SJCRH30 (cell line): ENCODE measurements at places on chromosomes 1 and 21. TPM values are rescaled to one million over a fixed set of nuclear protein-coding genes. Genes with fewer than 3 reads are reported as not detected.

GRCh38 chr1:207977876-207978275, 67.0 kb upstream of the CD34 start:
- no peak for DNase-seq

DNA sequence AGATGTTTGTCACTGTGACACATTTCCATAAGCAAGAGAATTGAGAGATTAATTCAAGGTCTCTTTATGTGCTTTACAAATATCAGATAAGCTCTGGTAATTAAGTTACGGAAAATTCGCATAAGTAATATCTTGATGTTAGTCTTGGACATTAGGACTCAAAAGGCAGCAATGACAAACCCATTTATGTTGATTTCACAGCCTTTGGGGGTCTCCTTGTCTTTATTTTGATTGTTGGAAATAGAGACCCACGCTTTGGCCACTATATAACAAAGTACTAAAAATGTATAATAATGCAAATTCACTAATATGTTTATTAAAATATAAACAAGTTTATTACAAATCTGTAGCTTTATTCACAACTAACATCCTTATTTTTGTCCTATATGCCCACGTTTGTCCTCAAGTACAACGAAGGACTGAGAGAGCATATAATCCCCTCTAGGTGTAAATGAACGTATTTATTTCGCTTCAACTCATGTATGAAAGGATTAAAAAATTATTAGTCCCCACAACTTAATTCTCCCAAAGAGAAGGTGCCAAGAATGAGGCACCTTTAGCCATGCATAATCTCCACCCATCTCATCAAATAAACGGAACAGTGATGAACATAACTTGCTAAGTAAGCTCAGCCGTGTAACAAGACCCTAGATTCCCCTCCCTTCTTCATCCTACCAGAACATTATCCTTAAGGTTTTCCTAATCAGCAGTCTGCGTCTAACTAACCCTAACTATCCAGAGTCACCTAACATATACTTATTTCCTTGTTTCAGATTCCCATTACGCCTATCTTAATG, 1.6 kb upstream of the LAMC1 start:
- no peak for DNase-seq

Gene IL19
- not detected in 2 replicates for total RNA-seq

DNA sequence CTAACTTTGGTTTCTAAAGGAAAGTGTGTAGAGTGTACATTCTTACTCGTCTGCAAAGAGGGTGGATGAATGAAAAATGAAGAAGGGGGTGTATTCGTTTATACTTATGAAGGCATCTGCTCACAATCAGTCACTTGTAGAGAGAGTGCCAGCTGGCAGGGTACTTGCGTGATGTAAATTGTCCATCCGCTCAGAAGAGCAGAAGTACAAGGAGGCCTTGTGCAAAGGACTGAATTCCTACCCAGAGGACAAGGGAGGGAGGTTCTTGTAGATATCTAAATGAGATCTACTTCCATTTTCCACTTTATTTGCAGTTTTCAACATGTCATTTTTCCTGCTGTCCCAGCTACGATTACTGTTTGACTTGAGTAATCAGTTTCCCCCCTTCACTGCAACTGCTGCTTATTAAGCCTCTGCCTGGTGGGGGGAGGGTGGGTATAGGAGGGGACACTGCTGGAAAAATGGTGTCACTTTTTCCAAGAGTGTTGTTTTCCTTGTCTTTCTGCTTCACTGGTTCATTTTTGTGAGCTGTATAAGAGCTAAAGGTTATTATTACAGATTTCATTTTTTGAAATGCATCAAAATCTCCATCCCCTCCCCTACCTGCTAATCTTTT, 67.3 kb downstream of the LAMC1 start:
- peak; percentile 14 for DNase-seq

Gene AMY1C
- 0.10 TPM in 1 of 2 replicates, not detected in the other for total RNA-seq

DNA sequence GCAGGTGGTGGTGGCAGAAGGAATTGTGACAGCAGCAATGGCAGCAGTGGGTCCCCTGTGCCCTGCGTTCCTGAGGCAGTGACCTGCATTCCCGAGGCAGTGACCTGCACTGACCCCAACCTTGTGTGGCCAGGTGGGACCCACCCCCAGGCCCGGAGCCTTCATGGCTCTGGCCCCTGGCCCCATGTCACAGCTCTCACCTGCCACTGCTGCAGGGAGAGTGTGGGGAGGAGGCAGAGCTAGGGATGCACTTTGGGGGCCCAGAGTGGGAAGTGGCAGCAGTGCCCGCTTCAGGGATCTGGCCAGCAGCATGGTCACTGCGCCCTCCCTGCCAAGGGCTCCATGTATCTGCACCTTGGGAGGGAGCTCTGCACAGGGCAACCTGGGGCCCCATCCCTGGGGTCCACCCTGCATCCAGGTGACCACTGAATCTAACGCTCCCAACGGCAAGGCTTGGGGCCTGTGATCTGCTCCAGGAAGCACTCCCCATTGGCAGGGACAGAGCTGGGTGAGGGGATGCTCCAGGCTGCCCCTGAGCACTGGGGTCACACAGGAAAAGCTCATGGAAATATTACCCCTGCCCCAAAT, 618.6 kb downstream of the RWDD3 start:
- no peak for DNase-seq

Gene PDXK
- 41.5 and 46.4 TPM in 2 replicates for total RNA-seq

Gene GPR37L1
- total RNA-seq = 0.02 TPM in 1 of 2 replicates, not detected in the other

Gene OR10Z1
- not detected in 2 replicates for total RNA-seq

Gene GORAB
- total RNA-seq = 9.0 and 10.9 TPM in 2 replicates

DNA sequence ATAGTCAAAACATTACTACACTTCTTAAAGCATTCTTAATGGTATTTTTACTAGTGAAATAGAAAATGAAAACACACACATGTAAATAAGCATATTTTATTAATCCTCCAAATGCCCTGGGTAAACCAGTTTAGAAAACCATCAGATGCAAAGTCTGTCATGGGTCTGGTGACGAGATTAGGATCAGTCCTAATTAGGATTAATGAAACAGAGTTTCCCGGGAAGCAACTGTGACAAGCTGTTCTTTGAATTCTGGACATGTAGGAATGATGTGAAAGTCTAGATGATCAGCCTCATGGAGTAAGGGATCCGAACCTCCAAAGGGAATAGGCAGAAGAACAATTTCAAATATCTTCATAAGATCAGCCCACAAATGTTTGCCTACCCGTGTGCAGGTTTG, 250.2 kb downstream of the KIF26B start:
- DNase-seq = no peak

DNA sequence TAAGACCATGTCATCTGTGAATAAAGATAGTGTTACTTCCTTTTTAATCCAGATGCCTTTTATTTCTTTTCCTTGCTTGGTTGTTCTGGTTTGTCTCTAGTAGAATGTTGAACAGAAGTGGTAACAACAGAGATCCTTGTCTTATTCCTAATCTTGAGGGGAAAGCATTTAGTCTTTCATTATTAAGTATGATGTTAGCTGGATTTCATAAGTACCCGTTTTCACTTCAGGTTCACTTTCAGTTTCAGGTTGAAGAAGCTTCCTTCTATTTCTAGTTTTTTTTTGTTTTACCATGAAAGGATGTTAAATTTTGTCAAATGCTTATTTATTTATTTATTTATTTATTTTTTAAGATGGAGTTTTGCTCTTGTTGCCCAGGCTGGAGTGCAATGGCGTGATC, 22.3 kb upstream of the AGPAT3 start:
- DNase-seq = no peak

GRCh38 chr1:165313903-165314302, 42.6 kb downstream of the LMX1A start:
- DNase-seq = no peak

GRCh38 chr1:209815931-209816341, 10.0 kb upstream of the IRF6 start:
- DNase-seq = no peak

Gene VANGL2
- total RNA-seq = 11.1 and 12.8 TPM in 2 replicates

DNA sequence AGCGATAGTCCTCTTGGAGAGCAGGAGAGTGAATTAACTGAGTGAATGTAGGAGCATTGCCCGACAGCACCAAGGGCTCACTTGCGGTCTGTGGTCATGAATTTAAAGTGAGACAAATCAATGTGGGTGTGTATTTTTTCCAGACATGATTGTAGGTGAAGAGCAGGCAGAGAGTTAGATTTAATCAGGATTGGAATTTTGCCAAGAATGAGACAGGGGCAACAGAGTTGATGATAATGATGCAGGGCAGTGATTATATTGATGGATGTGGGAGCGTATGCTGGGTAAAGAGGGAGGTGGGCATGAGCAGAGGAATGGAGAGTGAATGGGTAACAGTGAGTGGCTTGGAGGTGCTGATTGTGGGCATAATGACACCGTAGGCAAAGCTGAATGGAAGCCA, 20.0 kb upstream of the SYT6 start:
- no peak for DNase-seq

- DNase-seq = peak; percentile 51
Observed at GRCh38 chr1:94045465-94046056, 75.4 kb downstream of the ABCA4 start.

GRCh38 chr1:186481303-186481888, 20.5 kb upstream of the PDC start:
- DNase-seq = no peak

DNA sequence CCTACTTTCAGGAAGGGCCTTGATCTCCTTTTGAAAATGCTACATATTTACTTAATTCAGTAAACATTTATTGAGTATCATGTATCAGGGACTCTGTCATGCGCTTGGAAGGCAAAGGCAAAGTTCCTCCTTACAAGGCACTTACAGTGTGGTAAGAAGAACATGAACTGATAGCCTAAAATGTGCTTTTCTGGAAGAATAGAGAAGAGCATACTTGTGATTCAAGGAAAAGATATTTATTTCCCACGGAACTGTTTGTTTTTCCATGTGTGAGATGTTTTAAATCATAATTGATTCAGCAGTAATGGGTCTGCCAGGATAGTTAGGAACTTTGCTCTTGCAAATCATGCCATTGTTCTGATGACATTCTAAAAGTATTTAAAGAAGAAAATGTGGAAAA, 110.1 kb upstream of the ZNHIT6 start:
- no peak for DNase-seq

DNA sequence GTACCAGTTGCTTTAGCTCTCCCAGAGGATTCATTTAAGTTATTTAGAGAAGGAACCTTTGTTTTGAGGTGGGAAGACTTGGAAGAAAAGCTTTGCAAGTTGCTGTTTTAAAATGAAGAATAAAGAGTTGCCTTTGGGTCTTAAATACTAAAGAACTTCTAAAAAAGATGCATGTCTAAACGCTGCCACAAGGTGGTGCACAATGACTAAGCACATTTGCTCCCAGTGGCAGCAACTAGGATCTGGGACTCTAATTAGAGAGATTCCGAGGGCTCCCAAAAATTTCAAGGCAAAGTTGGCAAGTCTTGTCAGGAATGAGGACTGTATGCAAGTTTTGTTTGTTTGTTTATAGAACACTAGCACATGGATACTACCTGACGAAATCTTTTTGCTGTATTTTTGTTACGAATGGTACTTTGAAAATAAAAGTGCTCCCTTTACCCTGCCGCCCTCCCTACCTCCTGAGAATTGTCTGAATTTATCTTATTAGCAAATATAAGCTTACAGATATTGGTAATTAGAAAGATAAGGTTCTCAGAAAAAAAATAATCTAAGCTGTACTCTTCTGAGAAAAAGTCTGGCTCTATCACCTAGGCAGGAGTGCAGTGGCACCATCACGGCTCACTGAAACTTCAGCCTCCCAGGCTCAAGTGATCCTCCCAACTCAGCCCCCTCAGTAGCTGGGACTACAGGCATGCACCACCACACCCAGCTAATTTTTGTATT, 121.8 kb downstream of the HFM1 start:
- peak; percentile 58 for DNase-seq

Gene IL20
- total RNA-seq = not detected in 2 replicates

GRCh38 chr1:225830841-225831240, 20.9 kb downstream of the EPHX1 start:
- DNase-seq = no peak

- no peak for DNase-seq
Observed at GRCh38 chr1:223702735-223703667, 9.3 kb upstream of the CAPN2 start.

Gene SGIP1
- total RNA-seq = 0.05 and 0.18 TPM in 2 replicates
